Right cardiac atrium (tissue), 5 donors: ENCODE measurements at places on chromosomes 3 and 15. TPM values are rescaled to one million over a fixed set of nuclear protein-coding genes. Genes with fewer than 3 reads are reported as not detected.

NME9 gene
- total RNA-seq, result 0.35 TPM

TBC1D2B gene
- total RNA-seq, result 16.2 TPM

LRRC31 gene
- not detected for total RNA-seq

GRCh38 chr15:78988361-78988911 is 43.6 kb upstream of the CTSH start:
- DNase-seq, result peak; percentile 83

- DNase-seq, result no peak
Measured at GRCh38 chr3:195573611-195574496, 9.9 kb downstream of the APOD start.

DNA sequence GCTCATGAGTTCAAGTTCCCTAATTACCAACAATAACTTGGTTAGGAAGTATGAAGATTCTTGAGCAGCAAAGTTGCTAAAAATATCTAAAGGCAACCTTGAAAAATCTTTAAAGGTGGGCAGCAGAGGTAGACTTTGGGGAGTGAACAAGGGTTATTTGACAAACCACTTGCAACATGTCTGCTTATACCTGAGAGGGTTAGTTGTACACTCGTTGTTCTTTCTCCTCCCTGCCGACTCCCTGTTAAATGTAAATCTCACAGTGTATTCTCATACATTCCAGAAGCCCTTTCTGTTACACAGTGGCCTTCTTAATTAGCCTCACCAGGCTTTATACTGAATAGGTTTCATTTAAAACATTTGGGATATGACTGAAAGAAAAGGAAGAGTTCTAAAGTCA is 121.7 kb downstream of the ARNT2 start:
- no peak for DNase-seq

- no peak for DNase-seq
Measured at GRCh38 chr3:114418724-114419543, 125.1 kb downstream of the TIGIT start.

DNA sequence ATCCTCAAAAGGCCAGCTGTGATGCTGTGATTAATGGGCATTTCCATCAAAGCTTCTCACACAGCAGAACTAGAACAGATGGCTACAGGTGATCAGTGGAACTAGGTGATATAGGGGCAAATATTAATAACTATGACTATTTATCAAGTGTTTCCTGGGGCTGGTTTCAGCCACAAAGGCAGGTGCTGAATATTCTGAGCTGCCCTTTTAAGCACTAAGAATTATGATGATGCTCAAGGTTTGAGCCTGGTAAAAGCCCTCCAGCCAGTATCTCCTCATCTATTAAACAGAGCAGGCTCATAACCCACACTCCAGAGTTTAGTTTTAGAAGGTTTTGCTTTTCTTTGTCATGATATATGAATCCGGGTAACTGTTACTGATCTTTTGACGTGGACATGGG is 129.5 kb upstream of the ACP3 start:
- DNase-seq, result no peak

DNA sequence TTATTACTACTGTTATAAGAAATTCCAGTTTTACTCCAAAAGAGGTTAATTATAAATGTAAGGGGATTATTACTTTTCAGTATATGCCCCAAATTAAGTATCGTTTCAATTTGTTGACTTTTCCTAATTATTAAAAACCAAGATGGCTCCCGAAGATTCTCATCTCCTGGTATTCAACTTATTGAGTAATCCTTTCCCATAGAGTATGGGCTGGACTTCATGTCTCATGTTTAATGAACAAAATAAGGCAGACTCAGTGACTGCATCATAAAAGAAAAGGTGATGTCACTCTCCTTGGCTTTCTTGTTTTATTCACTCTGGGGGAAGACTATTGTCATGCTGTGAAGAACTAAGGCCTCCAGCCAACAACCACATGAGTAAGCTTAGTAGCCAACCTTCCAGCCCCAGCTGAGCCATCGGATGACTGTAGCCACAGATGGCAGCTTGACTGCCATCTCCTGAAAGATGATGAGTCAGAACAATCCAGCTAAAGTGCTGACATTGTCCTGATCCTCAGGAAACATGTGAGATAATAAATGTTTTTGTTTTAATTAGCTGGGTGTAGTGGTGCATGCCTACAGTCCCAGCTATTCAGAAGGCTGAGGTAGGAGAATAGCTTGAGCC is 17.3 kb downstream of the IGF2BP2 start:
- no peak for DNase-seq

DNA sequence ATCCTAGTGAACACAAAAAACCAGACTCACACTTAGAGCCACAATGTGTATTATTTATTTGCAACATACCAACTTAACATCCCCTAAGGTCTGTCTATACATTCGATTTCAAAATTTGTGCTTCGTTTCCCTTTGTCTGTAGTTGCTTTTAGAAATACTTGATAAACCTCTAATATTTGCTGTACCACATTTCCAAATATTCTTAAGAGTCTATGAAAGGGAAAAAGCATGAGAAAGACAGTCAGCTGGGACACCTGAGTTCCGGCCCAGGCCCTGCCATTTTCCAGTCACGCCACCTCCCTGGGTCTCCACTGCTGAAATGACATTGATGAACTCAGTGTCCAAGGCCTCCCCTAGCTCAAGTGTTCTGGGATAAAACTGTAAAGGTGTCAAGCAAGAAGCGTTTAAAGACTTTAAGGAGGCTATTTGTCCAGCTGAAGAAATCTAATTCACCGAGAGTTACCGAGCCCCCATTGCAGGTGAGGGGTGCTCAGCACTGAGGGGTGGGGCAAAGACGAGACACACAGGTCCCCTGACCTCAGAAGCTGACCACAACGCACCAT is 26.6 kb downstream of the LRRC2 start:
- DNase-seq, result no peak

DNA sequence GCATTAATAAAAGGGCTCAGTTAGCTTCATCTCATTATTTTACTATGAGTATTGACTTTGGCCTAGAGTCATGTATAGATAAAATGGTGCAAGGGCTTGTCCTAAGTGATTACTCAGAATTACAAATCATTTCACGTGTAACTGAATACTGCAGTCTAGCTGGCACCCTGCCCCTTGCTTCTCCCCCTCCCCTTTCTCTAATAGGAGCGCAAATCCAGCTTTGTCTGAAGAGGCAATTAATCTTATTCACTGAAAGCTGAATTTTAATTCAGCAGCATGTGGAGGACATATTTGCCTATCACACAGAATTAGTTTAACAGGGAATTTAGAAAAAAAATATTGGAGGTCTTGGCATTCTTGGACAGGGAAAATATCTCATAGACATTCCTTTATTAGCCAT is 412.1 kb upstream of the DPH6 start:
- no peak for DNase-seq

GRCh38 chr15:101158166-101159095 is 93.4 kb downstream of the CHSY1 start:
- DNase-seq, result no peak
